ENCODE measurements at places on chromosomes 11 and 22.

- DNase-seq: no peak
These were observed 52.0 kb upstream of the CHRNA10 start for GRCh38 chr11:3723014-3723708.

- DNase-seq: no peak
These were observed 36.6 kb downstream of the ZBTB44 start for GRCh38 chr11:130278151-130278550.

- DNase-seq: no peak
These were observed 57.1 kb upstream of the TCF20 start for GRCh38 chr22:42327462-42328129.

DNA sequence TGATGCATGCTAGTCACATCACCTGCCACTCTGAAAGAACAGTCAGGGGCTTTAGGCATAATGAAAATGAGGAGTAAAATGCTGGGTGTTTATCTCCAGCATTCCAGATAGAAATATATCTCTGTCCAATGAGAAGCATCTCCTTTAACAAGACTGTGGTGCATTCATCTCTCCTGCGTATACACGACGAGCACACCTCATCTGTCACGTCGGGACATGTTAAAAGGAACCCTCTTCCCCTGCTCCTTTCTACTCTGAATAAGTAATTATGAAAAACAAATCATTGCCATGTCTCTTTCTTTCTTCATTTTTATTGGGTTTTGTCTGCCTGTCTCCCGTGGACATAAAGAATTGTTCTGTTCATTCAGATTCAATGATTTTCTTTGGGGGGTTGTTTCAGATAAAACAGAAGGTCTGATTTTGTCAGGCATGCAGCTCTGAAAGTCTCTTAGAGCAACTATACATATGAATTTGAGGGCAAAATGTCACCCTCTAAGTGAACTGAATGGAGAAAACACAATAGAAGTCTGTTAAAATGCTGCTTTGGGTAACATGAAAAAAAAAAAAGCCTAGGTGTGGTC, 195.0 kb downstream of the MAML2 start:
- DNase-seq: no peak

DNA sequence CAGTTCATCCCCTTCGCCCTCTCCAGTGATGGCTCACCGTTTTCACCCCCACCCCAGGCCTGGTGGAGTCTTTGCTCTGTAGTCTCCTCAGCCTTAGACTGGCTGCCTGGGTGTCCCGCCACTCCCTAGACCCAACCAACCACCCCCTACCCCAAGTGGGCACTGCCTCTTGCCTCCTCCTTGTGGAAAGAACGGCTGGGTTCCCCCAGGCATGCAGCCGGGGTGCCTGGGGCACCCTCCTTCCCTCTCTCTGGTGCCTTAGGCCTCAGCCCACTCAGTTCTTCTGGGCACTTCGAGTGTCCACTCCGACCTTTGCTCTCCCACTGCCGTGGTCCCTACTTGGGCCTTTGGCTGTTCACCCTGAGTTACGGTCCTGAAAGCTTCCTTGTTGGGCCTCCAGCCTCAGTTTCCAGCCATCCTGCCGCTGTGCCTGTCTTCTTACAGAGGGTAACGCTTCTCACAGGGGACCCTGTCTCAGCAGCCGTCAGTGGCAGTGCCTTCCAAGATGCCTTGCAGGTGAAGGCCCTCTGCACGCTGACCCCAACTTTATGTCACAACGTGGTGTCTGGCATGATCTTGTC, 3.1 kb downstream of the GRIK4 start:
- DNase-seq: no peak

DNA sequence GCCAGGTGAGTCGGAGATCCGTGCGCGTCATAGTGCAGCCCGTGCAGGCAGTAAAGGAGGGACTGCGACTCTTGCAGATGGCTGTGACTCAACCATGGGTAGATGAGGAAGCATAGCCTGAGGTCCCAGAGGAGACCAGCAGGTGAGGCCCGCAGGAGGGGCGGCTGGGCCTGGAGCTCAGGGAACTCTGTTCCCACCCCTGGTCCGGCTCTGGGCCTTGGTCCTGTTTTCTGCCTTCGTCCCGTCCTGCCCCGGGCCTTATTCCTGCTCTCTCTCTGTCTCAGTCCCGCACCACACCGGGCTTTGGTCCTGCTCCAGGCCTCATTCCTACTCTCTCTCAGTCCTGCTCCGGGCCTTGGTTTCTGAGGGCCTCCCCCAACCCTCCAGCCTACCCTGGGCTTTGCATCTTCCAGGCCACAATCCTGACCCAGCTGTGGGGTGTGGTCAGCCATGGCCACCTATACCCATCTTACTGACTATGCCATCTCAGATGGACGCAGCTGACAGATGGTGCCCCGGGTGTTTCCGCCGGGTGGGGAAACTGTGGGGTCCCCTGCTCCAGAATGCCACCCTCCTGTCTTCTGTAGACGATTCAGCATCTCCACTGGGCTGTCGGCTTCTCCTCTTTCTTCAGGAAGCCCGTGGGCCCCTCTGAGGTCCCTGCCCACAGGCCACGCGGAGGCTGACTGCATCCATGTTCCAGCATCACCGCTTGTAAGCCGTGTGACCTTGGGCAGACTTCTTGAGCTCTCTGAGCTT, 1134.1 kb downstream of the BRD1 start:
- no peak for DNase-seq

DNA sequence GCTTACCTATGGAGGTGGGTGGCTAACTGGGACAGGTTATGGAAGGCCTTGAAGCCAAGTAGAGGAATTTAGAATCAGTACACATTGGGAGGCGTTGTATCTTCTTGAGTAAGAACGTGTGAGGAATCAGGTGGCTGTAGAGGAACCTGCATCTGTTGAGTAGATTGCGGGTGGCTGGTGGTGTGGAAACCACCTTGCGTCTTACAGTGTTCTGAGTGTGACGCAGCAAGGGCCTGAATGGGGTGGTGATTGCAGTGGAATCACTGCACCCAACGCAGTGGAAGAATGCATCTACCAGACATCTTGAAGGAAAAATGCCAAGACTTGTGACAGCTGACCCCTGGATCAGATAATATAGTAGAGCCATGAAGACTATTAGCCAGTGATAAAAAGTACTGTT, 110.8 kb upstream of the NNMT start:
- no peak for DNase-seq

DNA sequence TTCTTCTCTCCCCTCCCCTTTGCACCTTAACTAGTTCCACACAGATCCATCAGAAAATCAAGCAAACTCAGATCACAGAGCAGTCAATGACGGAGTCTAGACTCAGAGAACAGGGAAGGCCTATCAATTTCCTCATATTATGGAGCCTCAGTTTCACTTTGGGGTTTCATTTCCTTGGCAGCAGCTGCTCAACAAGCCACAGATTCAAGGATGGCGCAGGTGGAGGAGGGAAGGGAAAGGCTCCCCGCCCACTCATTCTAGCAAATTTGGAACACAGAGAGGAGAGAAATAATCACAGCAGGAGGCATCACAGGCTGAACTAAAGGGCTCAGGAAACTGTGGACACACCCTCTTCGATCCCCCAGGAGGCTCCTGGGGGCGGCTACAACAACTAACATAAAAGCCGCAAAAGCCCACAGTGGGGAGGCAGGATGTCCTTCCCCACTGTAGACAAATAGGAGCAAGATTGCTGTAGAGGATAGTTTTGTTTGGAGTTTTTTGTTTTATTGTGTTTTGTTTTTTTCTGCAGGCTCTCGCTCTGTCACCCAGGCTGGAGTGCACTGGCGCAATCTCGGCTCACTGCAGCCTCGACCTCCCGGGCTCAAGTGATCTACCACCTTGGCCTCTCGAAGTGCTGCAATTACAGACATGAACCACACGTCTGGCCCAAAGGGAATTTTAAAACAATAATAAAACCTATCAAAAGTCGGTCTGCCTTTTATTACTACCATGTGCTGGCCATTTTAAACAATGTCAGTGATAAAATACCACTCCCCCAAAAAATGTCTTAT, 3.4 kb downstream of the PLAAT3 start:
- DNase-seq: no peak

- DNase-seq: no peak
These were observed 60.5 kb upstream of the UCP3 start for GRCh38 chr11:74069146-74070046.

GRCh38 chr11:35662061-35662648, 420 bp upstream of the TRIM44 start:
- peak; percentile 37 for DNase-seq

GRCh38 chr11:112364962-112365481, 104.4 kb upstream of the PLET1 start:
- DNase-seq: no peak

GRCh38 chr11:67492069-67492727, 9.4 kb downstream of the AIP start:
- DNase-seq: no peak

DNA sequence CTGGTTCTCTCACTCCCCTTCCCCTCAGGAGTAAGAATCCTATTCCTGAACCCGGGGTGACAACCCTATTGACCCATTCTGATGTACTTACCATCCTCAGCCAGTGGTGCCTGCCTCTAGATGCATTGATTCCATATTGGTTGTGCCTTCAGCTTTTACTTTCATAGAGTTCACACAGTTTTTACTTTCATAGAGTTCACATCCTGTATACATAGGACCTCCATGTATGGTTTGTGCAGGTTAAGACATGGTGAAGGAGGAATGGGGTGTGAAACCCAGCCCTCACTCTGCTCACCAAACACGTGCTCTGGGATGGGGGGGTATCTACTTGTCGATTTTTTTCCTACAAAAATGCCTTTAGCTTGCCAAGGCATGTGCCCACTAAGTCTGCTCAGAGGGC, 105.6 kb upstream of the TBCEL start:
- no peak for DNase-seq

GRCh38 chr11:115745066-115745465, 240.9 kb upstream of the CADM1 start:
- no peak for DNase-seq

DNA sequence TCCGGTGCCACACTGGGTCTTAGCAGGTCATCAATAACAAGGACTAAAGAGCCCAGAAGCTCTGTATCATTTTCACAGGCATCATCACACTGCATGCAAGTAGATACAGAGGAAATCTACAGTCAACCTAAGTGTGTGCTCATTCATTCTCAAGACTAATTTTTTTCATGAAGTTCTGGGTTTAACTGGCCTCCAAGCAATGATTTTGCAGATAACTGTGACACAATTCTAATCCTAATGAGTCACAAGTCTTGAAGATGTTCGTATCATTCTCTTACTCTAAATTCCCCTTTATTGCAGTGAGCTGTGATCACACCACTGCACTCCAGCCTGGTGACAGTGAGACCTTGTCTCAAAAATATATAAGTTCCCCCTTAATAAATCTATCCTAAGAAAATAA, 2.5 kb downstream of the OR52W1 start:
- DNase-seq: no peak

DNA sequence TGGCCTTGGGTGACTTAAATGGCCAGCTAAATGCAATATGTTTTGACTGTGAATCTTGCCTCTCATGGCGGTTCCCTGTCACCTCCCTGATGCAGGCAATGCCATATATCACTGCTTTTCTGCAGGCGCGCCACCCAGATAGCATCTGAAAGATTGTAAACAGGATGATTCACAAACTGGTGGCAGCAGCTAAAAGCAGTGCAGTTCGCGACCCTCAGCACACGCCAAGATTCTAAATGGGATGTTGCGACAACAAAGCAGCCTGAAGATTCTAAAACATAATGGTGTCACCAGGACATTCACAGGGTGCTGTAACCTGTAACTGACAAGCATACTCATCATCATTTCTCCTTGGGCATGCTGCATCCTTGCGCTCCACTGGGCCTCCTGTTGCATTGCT, 440.4 kb upstream of the CADM1 start:
- DNase-seq: no peak

- peak; percentile 94 for DNase-seq
These were observed 4.6 kb downstream of the TRABD start for GRCh38 chr22:50190182-50190940.

- no peak for DNase-seq
These were observed 162.1 kb upstream of the RASSF10 start for GRCh38 chr11:12846786-12847615.

GRCh38 chr11:69337211-69337721, 43.3 kb downstream of the MYEOV start:
- no peak for DNase-seq

GRCh38 chr22:42317008-42317407, 46.6 kb upstream of the TCF20 start:
- peak; percentile 84 for DNase-seq

- DNase-seq: no peak
These were observed 50.7 kb downstream of the TSPAN18 start for GRCh38 chr11:44777209-44778194.

DNA sequence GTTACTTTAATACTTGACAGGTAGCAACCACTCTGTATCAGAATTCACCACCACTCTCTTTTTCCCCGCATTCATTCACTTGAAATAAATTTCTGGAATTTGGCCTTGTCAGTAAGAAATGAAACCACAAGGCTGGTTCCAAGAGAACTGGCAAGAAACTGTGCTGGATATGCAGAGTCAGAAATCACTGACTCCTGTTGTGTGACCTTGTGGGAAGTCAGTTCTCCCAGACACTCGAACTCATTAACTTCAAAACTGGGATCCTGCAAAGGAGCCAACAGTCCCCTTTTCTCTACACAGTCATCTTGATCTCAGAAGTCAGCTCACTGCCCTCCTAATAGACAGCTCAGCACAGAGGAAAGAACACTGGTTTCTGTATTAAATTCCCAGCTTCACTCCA, 142.7 kb downstream of the LRRC4C start:
- DNase-seq: no peak

- DNase-seq: no peak
These were observed 100.7 kb upstream of the ANO3 start for GRCh38 chr11:26231252-26231661.

DNA sequence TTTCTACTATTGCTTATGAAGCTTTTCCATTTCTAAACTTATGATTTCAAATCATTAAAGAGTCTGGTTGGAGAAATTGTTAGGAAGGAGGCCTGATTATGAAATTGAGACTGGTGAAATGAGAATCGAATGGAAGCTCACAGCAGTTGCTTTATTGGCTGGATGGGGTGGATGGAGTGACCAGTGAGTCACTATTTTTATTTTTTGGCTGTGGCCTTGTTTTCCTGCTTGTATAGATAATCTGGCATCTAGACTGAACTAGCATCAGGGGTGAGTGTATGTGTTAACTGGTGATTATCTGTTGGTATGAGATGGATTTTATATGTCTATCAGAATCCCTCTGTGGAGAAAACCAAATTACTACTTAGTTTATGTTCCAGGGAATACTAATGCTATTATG, 36.2 kb downstream of the UVRAG start:
- no peak for DNase-seq

GRCh38 chr11:40129266-40129665, 1330.2 kb downstream of the LRRC4C start:
- no peak for DNase-seq

DNA sequence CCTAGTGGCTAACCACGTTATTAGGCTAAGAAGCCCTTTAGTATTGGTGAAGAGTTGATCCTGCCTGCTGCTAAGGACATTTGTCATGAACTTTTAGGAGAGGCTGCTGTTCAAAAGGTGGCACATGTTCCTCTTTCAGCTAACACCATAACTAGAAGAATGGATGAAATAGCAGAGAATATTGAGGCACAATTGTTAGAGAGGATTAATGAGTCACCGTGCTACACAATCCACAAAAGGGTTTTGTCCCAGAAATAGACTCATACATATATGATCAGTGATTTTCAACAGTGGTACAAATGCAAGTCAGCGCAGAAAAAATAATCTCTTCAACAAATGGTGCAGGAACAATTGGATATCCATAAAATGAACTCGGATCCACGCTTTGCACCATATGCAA, 7.0 kb upstream of the MSANTD2 start:
- DNase-seq: no peak
